Stimulated activated CD4-positive, alpha-beta T cell treated with anti-CD3 and anti-CD28 coated beads, Interleukin-15, amount 100 ng/mL, for 24 hours (primary cell): ENCODE measurements at places on chromosomes 2 and 18.

GRCh38 chr18:23981369-23981980, 33.1 kb upstream of the TTC39C start:
- DNase-seq, result no peak

DNA sequence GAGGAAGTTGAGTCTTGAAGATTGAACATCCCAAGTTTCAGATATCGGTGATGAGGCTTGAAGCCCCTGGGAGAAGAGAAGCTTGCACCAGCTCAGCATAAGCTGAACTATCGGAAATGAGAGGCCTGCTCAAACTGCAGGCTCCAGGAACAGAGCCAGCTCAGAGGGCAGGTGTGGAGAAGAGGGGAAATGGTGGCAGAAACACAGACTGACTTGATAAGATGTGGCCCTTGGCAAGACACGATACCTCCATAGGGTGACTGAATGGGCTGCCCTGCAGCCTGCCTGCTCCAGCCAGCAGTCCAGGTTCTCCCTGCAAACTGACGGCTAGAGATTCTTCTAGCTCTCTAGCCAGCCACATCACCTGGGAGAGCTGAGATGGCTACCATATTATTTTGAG, 86.6 kb downstream of the MYT1L start:
- DNase-seq, result no peak

GRCh38 chr2:232104076-232104646, 142.6 kb downstream of the DIS3L2 start:
- no peak for DNase-seq

DNA sequence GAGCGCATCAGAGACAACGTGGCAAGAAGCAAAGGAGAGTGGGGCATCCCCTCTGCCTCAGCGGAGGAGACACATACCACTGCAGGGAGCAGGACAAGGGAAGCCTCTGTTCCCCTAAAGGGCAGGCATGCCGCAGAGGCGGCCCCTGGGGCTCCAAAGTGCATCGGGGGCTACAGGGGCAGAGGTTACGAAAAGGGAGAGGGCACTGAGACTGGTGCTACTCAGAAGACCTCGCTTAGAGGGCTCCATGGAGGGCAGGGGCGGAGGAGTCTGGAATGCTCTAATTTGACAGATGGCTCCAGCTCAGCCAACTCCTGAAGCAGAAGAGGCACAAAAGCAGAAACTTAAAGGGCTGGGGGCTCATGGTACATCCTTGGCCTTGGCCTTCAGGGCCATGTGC, 39.8 kb downstream of the FAM178B start:
- no peak for DNase-seq

DNA sequence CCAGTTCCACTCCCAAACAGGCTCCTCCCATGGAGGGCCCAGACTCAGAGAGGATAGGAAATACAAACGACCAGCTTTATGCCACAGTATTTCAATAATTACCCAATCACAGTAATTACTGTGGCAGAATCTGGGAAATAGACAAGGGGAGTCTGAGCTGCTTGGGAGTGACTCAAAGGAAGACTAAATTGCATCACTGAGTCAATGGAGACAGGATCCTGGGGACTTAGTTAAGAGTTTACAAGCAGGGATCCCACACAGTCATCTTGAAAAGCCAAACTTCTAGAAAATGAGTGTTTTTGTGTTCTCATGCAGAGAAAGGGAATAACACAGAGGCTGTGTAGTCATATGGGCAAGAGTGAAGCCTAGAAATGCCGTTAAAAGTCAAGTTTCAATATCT, 1142.1 kb downstream of the CNTNAP5 start:
- no peak for DNase-seq

DNA sequence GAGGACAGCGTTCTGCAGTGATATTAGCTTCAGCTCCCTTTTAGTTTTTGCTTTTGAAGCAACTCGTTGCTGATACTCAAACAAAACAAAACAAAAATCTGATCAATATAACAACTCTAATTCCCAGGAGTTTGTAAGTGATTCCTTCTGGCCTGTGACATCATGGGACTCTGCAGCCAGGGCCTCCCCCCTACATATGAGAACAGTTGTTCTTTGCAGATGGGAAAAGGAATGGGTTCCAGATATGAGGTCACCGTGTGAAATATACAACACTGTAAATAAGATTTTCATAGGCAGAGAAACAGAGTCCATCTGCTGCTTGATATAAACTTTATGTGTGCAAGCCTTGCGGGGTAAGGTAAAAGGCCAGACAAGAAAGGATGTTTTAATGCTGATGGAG, 56.7 kb downstream of the DIS3L2 start:
- no peak for DNase-seq

GRCh38 chr18:36419900-36420531, 122.5 kb downstream of the FHOD3 start:
- peak; percentile 10 for DNase-seq

DNA sequence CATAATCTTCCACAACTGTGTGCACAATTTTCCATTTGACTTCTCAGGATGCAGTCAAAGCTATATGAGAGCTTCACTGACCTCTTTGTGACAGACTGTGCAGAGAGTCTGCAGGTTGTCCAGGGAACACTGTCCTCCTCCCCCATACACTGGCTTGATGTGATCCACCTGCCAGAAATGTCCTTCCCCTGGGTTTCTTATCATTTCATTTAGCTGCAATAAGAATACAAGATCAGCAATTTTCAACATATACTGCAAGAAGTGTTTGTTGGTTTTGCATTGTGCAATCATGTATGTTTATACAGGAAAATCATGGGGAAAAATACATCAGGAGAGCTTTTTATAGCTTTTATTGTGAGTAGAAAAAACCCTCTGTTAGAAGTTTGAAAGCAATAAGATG, 150.7 kb downstream of the RAB3GAP1 start:
- no peak for DNase-seq

DNA sequence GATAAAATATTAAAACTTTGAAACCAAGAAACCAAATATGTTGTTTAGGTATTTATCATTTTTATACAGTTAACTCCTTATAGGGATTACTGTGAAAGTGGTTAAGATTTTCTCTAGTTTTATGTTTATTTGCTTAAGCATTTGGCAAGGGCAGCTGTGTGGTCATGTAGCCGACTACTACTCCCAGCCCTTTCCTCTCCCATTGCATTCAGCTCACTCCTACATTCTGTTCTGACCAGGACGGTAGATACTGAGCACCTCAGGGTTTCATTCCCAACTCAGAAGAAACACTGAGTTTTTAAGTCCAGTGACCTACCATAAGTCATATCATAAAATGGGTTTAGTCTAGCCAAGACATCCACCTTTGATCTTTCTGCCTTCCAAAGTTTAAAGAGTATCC, 19.8 kb downstream of the FZD5 start:
- DNase-seq, result no peak

- DNase-seq, result peak; percentile 53
Measured at GRCh38 chr18:77000527-77000926, 132.1 kb downstream of the MBP start.

DNA sequence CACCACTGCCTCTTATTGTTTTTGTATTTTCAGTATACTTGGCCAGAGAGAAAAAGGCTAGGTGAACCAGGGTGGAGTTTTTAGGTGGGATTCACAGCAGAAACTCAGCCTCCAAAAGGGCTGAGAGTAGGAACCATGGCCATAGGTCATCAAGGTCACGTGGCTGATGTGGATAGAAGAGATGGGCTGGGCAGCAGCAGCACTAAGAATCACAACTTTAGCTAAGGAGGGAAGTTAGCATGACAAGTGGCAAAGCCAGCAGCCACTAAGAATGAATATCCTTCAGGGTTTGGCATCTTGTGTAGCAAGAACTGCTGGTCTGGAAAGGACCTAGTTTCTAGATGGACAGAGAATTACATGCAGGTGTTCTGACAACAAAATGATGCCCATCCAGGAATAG, 43.2 kb upstream of the SKA1 start:
- DNase-seq, result no peak

DNA sequence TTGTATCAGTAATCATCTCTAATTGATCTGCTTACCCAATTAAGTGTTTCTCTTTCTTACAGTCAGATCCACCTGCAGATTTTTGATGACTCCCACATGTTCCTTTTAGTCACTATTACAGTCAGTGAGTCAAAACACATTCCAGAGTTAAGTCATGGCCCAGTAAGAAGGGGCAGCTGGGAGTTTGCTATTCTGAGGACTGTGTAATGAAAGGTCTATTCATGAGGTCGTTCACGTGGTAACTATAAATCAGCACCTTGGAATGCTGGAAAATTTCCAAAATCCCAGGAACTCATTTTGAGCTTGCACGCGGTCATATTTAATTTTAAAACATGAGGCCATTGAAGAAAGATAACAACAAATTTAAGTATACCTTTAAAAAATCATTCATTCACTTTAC, 252.5 kb downstream of the XIRP2 start:
- DNase-seq, result no peak

- no peak for DNase-seq
Measured at GRCh38 chr2:48323146-48323545, 206.8 kb upstream of the STON1 start.

- peak; percentile 84 for DNase-seq
Measured at GRCh38 chr2:104849618-104850141, 4.2 kb upstream of the POU3F3 start.

GRCh38 chr2:147684903-147685302, 159.9 kb upstream of the ACVR2A start:
- no peak for DNase-seq

GRCh38 chr2:218860950-218861381, 1.4 kb downstream of the WNT6 start:
- no peak for DNase-seq

GRCh38 chr2:32235315-32235714, 29.4 kb downstream of the NLRC4 start:
- DNase-seq, result no peak

GRCh38 chr18:36757081-36757480, 71.7 kb downstream of the TPGS2 start:
- no peak for DNase-seq

DNA sequence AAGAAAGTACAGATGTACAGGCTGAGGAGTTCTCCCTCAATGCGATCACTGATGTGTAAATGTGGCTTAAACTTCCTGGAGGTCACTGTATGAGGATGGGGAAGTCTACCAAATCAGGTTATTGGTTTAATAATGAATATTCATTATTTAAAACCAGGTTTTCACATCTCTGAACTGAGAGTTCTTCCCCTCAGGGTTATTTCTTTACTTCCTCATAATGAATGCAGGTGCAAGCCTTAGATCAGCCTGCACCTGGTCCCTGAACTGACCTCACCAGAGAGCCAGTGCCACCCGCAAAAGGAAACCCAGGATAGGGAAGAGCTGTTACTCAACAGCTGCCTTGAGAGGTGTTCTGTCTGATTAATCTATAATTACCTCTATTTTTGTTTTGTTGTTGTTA, 369.0 kb downstream of the EPHA4 start:
- no peak for DNase-seq

GRCh38 chr2:143700865-143701264, 571.6 kb downstream of the ARHGAP15 start:
- no peak for DNase-seq

DNA sequence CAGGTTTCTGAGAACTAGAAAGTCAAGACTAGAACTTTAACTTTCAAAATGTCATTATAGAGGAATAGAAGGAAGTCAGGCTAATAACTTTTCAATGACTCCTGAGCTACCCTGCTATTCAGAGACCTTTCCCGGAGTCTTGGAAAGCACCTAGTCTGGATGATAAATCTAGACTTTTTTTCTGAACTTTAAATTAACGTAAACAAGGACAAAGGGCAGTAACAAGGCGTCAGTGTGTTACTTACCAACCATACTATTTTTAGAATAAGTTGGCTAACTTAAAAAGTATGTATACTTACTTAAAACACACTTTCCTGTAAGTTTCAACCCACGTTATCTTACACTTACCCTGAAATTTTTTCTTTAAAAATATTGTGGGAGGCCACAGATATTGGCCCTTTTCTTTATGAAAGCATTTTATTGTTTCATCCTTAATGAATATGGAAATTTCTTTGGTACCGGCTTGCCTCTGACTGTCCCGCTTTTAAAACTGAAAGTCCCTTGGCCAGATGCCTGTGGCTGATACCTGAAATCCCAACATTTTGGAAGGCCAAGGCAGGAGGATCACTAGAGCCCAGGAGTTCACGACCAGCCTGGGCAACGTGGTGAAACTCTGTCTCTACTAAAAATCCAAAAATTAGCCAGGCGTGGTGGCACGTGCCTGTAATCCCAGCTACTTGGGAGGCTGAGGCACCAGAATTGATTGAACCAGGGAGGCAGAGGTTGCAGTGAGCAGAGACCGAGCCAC, 9.7 kb downstream of the PMAIP1 start:
- no peak for DNase-seq
